ENCODE measurements at places on chromosomes 16 and 17.

DNA sequence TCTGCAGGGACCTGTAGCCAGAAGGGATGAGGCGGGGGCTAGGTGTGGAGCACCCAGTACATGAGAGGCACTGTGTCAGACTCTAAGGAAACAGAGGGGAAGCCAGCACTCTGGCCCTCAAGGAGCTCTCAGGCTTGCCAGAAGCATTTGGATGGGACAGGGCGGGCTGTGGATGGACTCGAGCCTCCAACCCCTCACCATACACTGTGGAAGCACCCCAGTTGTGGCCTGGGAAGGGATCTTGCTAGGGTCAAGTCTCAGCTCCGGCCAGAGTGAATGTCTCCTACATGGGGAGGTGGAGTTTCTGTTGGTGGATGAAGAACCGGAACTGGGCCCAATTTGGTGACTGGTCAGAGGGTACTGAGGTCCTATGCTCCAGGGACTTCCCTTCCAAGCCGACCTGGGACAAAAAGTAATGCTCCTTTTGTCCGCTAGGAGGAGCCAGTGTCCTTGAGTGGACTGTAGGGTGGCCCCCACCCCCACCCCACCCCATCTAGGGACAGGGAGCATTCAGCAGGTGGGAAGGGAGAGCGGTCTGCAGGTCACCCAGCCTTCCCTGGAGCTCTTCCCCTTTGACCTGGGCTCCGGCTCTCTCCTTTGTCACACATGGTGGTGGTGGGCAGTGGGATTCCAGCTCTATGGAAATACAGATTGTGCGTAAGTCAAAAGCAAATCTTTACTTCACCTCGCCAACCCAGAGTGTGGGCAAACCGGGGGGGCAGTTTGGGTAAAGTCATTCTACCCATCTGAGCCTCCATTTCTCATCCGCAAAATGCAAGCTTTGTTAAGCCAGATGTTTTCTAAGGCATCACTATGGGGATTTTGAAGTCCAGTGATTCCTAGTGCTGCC, 20.4 kb upstream of the PHB1 start:
- no peak for DNase-seq

DNA sequence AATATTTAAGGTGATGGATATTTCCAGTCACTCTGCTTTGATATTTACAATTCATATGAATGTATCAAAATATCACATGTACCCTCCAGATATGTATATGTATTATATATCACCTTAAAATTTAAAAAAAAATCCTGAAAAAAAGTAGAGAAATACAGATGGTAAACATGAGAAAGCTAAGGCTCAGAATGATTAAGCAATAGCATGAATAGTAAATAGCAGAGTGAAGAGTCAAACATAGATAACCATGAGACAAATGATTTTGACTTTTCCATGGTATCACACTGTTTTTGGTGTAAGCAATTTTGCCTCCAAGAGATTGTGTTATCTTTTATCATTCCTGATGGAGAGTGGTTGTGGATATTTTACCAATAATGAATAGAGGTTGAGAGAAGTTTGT, 868.8 kb downstream of the CDH11 start:
- DNase-seq, result no peak

- no peak for DNase-seq
These were observed 64.2 kb downstream of the BMERB1 start for GRCh38 chr16:15498427-15499175.

DNA sequence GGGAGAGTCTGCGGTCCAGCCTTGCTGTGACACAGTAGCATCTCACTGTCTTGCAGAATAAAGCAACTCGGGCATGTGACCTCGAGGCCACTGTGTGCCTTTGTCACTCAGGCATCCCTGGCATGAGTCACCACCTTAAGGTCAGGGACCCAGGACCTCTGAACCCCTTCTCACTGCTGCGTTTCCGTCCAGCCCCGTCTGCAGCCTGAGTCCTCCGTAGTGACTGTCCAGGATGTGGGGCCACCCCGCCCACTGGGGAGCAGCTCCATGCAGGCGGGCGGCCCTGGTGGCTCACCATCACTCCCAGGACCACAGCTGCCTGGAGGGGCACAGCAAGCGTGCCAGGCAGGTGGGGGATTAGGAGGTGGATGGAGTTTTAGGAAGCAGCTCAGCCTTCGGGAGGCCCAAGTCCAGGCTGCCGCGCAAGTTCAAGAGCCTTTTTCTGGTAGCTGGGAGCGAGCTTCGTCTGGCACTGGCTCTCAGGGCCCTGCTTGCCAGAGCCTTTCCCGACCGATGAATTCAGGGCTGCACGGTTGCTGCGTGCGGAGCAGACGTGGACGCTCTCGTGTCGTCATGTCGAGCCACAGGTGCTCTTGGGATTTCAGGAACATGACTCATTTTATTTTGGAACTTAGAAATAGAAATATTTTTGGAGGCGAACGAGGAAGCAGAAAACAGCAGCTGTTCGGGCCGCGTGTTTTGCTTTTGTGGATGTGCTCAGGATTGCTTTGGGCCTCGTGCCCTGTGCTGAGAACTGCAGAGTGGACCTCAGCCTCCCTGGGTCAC, 16.8 kb downstream of the KCTD5 start:
- DNase-seq, result no peak

GRCh38 chr17:42409523-42410318, 13.3 kb downstream of the CAVIN1 start:
- DNase-seq, result no peak

- DNase-seq, result no peak
These were observed 38.1 kb downstream of the MRTFB start for GRCh38 chr16:14109077-14109775.

DNA sequence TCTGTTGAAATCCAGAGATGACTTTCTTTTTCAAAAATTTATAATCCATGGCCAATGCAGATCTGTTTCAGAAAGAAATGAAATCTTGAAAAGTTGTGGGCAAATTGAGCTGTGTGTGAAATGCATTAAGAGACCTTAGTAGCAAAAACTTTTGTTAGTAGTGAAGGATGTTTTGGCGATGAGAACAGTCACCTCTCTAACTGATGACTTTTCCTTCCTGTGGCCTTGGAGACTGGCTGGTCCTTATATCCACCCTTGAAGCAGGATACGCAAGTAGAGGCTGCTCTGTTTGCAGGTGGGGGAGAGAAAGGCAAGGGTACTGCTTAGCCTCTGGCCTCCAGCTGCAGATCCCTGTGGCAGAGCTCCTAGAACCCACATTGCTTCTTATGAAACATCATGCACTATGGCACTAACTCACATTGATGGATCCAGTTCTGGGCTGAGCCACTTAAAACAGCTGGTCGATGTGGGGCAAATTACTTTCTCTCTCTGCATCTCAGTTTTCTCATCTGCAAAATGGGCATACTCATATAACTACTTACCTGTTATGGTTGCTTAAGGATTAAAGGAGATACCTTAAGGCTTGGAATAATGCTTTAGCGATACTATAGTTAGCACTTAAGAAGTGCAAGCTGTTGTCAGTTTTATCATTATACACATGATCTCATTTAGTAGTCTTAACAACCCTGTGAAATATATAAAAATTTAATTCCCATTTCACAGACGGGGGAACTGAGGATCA, 89.3 kb downstream of the SDR42E1 start:
- DNase-seq, result no peak

DNA sequence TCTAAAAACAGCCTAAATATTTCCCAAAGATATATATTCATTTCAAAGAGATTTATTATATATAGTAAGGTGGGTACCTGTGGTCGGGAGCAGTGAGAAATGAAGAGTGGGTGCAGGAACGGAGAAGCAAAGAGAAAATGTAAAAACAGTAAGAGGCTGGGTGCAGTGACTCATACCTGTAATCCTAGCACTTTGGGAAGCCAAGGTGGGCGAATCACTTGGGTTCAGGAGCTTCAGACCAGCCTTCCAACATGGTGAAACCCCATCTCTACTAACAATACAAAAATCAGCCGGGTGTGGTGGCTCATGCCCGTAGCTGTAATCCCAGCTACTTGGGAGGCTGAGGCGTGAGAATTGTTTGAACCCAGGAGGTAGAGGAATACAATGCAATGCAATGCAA, 257.1 kb downstream of the BCAS3 start:
- DNase-seq, result no peak

GRCh38 chr16:15593235-15593634, 49.7 kb downstream of the MARF1 start:
- DNase-seq, result no peak

DNA sequence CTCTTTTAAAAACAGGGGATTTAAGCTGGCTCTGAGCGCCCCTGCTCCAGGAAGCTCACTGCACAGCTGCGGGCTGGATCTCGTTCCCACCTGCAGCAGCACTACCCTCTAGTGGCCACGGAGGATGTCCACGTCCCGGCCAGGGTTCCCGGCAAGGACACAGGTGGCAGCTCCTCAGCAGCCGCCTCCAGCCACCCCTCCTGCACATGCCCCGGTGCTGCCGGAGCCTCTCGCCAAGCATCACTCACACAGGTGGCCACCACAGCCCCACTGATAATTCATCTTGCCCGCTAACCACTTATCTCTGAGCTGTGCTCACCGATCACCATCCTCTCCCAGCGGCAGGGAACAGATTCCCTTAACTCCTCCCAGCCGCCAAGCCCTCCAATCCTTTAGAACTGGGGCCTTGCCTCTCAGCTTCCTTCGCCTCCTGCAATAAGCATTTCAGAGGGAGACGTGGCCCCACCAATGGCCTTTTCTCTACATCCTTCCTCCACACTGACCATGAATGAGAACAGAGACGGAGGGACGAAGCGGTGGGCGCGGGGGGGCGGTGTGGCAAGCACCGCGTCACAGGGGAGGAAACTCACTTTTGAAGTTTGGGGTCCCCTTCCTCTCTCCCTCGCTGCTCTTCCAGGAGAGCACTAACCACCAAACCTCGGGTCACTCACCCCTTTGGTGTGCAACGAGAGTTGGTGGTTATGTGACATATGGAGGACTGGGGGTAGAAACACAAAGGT, 222.1 kb downstream of the RBFOX3 start:
- no peak for DNase-seq

GRCh38 chr17:2943981-2944380, 119.4 kb downstream of the OR1D5 start:
- no peak for DNase-seq

All from HS-27A (cell line).